ENCODE measurements at places on chromosomes 16 and 17.

DNA sequence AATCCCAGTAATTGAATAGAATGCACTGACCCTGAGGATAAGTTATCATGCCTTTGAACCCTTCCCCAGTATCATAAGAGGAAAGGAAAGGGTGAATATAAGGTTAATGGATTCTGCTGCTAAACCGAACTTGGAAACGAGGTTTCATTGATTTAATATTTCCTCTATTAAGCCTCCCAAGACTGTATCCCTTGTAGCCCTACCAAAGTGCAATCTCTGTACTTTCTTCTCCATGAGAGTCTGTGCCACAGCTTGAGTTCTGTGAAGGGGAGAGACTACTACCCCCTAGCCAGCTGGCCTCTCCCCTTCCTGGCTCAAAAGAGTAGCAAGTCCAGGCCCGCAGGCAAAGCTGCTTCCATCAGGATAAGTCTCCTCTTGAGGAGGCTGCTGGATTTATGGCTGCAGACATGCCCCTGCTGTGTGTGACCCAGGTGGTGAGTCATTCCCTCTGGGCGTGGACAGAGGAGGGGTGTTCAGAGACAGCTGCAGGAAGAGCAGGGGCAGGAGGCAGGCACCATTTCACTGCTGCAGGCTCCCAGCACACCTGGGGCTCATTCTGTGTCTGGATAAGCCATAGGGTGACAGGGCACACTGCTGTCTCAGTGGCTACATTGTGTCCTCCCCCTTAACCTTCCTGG is 58.4 kb downstream of the TOM1L2 start:
- DNase-seq: peak; percentile 57

DNA sequence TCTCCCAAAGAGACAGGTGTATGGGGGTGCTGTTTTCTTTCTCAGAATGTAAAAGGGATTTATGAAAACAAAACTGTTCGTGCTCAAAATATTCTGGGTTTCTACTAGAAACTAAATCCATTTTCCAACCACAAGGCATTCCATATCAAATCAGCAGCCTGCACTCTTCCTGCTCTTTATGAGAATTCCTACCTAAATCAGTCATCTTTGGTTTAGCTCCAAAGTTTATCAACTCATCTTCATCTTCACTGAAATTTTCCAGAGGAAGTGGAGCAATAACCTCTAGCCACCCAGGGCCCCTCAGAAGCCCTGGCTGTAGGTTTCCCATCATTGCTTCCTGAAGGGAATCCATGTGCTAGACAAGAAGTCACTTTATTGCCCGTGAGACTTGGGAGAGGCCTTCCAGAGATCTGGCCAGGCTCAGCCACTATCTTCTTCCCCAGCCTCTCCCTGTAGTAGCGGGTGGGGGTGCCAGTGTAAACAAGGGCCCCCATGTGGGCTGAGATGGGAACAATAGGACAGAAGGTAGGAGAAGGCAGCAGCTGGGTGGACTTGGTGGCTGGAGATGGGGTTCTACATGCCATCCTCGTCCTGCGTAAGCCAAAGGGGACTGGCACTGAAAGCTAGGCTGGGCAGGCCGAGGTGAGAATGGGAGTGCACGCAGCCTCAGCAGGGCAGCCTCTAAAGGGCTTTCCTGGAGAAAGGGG is 22.0 kb upstream of the ALDH3A1 start:
- DNase-seq: peak; percentile 53

DNA sequence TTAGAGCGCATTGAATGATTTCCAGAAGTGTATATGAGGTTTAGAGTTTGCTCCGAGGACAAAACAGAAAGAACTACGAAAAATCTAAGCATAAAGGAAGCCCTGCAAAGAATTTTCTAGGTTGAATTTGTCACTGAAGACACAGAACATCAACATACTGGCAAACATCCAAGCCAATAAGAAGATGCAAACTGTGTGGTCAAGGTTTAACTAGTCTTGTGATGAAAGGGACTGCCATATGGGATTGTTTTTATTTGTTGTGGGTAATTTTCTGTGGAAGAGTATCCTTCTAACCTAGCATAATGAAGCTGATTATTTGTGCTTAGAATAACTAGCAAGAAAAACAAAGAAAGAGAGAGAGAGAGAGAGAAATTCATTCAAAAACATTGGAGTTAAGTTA is 492.0 kb upstream of the ERCC4 start:
- no peak for DNase-seq

GRCh38 chr17:41793784-41794539 is 7.5 kb upstream of the JUP start:
- no peak for DNase-seq

DNA sequence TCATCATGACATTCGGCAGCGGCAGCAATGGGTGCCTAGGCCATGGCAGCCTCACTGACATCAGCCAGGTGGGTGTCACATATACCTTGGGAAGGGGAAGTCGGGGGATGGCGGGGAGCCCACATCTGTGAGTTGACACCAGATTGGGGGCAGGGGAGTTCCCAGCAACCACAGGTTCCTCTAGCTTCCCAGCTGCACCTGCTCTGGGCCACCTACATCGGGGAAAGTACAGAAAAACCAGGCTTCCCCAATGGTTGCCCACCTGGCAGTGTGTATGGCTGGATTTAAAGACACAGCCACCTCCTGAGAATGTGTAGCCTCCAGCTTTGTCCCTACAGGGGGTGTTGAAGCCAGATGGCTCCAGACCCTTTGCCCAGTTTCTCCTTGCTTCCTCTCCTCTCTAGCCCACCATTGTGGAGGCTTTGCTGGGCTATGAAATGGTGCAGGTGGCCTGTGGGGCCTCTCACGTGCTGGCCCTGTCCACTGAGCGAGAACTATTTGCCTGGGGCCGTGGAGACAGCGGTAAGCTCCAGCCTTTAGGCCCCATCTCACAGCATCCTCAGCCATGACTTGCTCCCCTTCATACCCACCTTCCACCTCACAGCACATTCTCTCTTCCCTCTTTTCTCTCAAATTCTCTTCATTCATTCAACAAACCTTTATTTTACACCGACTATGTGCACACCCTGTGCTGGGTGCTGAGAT is 5.0 kb upstream of the TRAF4 start:
- DNase-seq: no peak

- no peak for DNase-seq
Observed at GRCh38 chr16:56255904-56256303, 64.6 kb downstream of the GNAO1 start.

DNA sequence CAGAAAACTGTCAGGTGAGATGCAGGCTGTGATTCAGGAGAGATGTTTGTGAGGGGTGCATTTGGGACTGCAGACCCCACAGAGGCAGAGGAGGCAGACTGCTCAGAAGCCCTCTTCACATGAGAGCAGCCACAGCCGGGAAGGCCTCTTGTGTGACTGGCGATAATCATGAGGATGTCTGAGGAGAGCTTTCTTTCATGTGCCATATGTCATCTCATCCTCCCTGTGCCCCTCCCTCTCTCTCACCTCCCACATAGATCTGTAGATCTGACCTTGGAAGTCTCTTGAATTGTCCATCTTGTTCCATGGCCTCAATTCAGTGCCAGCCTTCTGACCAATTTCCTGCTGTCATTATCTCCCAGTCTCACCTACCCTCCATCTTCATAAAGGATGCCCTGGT is 50.5 kb downstream of the EPN2 start:
- DNase-seq: no peak

DNA sequence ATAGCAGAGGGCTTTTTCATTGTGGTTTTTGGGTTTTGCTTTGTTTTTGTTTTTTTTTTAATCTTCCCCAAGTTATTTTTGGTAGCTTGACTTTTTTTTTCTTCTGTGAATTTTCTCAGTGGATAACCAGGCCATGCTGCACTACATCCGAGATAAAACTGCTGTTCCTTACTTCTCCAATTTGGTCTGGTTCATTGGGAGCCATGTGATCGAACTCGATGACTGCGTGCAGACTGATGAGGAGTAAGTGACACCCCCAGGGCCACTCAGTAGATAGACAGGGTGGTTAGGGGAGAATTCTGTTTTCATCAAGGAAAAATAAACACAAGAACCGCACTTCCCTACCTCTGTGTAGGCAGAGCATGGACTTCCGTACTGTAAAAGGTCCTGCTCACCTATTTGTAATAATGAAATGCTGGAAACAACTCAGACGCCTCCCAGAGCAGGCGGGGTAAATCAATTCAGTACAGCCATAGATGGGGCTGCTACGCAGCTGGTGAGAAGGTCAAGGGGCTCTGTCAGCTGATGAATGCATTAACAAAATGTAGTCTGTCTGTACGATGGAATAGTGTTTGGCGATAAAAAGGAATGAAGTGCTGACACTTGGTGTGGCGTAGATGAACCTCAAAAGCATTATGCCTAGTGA is 28.6 kb downstream of the CLEC16A start:
- DNase-seq: no peak

DNA sequence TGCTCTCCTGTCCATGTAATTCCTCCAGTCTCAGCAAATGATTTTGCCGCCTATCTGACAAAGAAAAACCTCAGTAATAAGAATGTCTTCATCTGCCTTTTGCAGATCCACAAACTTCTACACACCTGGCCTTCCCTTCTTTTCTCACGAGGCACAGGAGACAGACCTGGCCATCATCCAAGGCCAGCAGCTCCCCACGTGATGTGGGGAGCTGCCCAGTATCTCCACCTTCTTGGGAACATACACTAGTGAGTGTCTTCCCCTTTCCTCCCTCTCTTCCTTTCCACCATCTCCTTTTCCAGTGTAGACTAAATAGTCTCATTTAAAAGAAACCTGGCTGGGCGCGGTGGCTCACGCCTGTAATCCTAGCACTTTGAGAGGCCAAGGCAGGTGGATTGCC is 274.4 kb downstream of the CEP112 start:
- no peak for DNase-seq

DNA sequence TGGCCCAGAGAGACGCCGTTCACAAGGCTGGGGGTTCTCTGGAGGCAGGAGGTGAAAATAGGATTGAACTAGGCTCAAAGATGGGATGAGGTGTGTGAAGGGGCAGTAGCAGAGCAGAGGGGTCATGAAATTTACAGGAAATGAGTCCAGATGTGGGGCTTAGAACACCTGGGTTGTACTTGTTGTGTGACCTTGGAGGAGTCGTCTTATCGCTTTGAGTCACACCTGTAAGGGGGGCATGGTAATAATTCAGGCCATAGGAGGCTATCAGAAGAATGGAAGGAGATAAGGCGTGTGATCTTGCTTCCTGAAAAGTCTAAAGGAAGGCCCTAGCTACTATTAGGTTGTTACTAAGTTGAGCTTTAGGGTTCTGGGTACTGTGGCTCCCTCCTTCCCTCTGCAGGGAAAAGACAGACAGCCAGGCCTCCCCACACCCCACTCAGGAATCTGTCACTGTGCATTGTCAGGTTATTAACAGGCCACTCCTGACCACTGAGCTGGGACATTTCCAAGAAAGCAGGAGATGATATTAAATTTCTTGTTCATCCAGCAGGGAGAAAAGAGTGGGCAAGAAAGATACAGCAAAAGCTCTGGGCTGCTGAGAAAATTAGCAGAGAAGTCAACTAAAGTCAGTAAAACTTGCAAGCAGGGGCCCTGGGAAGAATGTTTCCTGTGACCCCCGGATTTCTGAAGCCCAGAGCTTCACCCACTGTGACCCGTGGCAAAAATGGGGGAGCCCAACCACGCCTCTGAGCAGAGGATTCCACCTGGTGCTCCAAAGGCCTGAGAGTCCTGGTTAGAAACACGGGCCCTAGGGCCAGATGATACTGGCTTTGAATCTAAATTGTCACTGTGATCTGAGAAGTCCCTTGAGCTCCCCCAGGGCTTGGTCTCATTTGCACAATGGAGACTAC is 6.0 kb upstream of the CDC42EP4 start:
- no peak for DNase-seq

- peak; percentile 9 for DNase-seq
Observed at GRCh38 chr16:47492428-47493377, 31.6 kb downstream of the PHKB start.

- no peak for DNase-seq
Observed at GRCh38 chr17:70763018-70763417, 593.7 kb downstream of the KCNJ2 start.

GRCh38 chr17:75262112-75262606 is 480 bp downstream of the MRPS7 start:
- DNase-seq: no peak

DNA sequence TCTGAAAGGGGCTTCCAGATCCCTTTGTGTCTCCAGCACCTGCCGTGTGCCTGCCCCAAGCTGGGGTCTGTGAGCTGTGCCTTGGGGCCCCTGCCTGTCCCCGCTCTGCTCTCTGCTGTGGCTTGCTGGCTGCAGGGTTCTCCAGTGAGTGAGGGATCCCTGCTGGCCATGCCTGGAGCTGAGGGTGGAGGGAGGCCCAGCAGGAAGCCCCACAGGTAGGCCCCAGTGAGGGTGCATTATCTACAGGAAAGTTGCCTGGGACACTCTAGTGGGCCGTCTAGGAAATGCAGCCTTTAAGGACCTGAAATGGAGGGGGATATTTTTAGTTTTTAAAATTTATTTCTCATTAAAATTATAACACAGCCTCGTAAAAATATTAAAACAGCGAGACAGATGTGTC is 50.9 kb downstream of the JPH3 start:
- DNase-seq: no peak

GRCh38 chr17:41196068-41196467 is 6.4 kb downstream of the KRTAP9-1 start:
- no peak for DNase-seq

GRCh38 chr16:51429041-51429440 is 278.0 kb upstream of the SALL1 start:
- no peak for DNase-seq

GRCh38 chr16:67800338-67800926 is 5.9 kb downstream of the RANBP10 start:
- no peak for DNase-seq

GRCh38 chr16:89960966-89961365 is 12.4 kb downstream of the DEF8 start:
- no peak for DNase-seq

DNA sequence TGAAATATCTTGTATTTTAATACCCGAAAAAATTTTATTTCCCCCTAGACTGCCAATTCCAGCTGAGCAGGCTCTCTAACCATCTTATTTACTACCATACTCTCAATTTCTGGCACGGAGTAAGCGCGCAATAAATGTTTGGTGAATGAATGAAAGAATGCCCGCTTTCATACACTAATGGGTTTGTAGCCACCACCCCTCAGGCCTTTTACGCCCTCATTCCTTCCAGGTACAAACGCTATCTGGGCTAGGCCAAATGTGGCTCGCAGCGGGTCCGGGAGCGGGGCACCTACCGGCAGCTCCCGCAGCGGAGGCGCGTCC is 536 bp upstream of the PLD2 start:
- DNase-seq: no peak

- peak; percentile 91 for DNase-seq
Observed at GRCh38 chr16:75377729-75378386, 55.4 kb downstream of the CFDP1 start.

GRCh38 chr16:85819771-85820170 is 20.3 kb downstream of the COX4I1 start:
- DNase-seq: no peak

DNA sequence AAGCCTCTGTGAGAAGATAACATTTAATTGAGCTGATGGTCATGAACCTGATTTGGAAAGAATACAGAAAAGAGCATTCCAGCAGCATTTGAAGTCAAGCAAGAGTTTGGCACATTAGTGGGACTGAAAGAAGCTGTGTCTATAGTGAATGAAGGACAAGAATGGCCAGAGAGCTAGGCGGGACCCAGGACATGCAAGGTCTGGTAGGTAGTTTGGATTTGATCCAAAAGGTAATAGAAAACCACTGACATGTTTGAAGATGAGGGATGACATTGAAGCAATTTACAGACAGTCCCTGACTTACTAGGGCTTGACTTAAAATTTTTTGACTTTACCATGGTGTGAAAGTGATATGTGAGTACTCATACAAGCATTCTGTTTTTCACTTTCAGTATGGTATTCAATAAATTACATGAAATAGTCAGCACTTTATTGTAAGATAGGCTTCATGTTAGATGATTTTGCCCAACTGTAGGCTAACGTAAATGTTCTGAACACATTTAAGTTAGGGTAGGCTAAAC is 7.6 kb downstream of the CYB5B start:
- no peak for DNase-seq
